ENCODE measurements at places on chromosomes 3 and 15.

GRCh38 chr15:41125931-41126642 lies 10.0 kb upstream of the INO80 start:
- H3K27me3 ChIP-seq = peaks cover 22% of the 10 kb centered on the region
- peak; percentile 10 for DNase-seq
- H3K4me3 ChIP-seq = no peak overlapping the region
- no peaks in the 10 kb centered on the region for H3K36me3 ChIP-seq

DNA sequence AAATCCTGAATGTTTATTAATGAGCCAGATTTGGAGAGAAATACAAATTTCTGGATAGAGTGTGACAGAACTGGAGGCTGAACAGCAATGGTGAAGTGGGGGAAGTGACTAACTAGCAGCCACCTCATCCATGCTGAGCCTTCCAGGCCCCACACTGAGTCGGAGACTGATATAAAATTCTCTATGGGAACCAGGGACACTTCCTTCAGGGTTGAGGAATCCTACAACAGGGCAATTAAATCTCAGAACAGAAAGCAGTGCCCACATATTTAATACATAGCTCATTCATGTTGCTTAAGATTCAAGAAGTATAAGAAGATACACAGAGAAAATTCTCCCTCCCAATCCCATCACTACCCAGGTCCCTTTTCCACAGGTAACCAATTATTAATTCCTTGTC lies 49.3 kb downstream of the HACD2 start:
- no peak overlapping the region for H3K27ac ChIP-seq
- peaks cover 4% of the 10 kb centered on the region for H3K4me1 ChIP-seq
- H3K4me3 ChIP-seq = no peak overlapping the region
- no peak for DNase-seq

GRCh38 chr3:128698211-128699047 lies 27.6 kb upstream of the RAB7A start:
- H3K4me1 ChIP-seq = peaks cover 4% of the 10 kb centered on the region
- H3K4me3 ChIP-seq = peak overlapping the region; percentile 51
- H3K36me3 ChIP-seq = no peaks in the 10 kb centered on the region

DNA sequence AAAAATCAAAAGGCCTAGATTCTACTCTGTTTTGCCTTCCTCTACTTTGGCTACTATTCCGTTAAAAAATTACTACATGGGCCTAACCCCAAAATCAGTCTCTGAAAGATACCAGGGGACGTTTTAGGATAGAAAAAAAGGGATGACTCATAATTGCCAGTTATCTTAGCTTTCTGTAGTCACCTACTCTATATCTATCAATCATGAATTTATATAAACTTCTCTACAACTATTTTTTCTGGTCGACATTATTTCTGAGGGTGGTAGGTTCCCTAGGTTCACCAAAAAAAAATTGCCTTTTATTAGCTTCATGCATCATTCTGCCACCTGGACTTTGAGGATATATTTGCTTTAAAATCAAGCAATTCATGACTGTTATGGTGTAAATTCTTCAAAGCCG lies 36.5 kb downstream of the RAF1 start:
- peaks cover 3% of the 10 kb centered on the region for H3K36me3 ChIP-seq
- no peak for DNase-seq
- peaks cover 31% of the 10 kb centered on the region for H3K4me1 ChIP-seq

- no peak for DNase-seq
- H3K27me3 ChIP-seq = peaks cover 2% of the 10 kb centered on the region
- H3K27ac ChIP-seq = no peak overlapping the region
- H3K36me3 ChIP-seq = no peaks in the 10 kb centered on the region
- H3K4me3 ChIP-seq = no peak overlapping the region
Observed at GRCh38 chr3:142259359-142259758, 34.0 kb upstream of the GK5 start.

DNA sequence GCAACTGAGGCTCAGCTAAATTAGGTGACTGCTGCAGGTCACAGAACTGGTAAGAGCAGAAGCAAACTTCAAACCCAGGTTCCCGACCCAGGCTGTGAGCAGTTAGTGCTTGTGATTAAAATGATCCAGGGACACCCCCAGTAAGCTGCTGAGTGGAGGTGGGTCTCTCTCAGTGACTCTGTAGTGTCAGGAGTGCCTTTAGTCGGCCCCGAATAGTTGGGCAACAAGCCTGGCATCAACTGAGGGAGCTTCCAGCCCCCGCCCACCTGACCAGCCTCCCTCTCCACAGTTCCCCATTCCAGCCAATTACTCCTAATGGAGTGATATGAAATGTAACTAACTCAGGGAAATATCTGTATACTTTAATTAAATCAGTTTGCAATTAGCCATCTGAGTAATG lies 168.0 kb upstream of the SMAD3 start:
- DNase-seq = no peak
- H3K4me1 ChIP-seq = peaks cover 30% of the 10 kb centered on the region
- H3K27me3 ChIP-seq = peaks cover 13% of the 10 kb centered on the region
- no peak overlapping the region for H3K27ac ChIP-seq
- no peak overlapping the region for H3K4me3 ChIP-seq

Measured in activated CD4-positive, alpha-beta T cell treated with anti-CD3 and anti-CD28 coated beads, Interleukin-2, amount 10 ng/mL, durations not matched to agents 7 days and 5 days (primary cell).